Suprapubic skin (tissue), 4 donors: ENCODE measurements at places on chromosomes 5 and 9. TPM values are rescaled to one million over a fixed set of nuclear protein-coding genes. Genes with fewer than 3 reads are reported as not detected.

- H3K27ac ChIP-seq, result no peak overlapping the region
- DNase-seq, result no peak
- H3K4me3 ChIP-seq, result no peak overlapping the region
- H3K4me1 ChIP-seq, result no peaks in the 10 kb centered on the region
- H3K27me3 ChIP-seq, result no peaks in the 10 kb centered on the region
- H3K36me3 ChIP-seq, result peaks cover 65% of the 10 kb centered on the region
Observed at GRCh38 chr9:97321251-97321650, 13.8 kb downstream of the CCDC180 start.

STOM gene
- total RNA-seq, result 192 TPM

DNA sequence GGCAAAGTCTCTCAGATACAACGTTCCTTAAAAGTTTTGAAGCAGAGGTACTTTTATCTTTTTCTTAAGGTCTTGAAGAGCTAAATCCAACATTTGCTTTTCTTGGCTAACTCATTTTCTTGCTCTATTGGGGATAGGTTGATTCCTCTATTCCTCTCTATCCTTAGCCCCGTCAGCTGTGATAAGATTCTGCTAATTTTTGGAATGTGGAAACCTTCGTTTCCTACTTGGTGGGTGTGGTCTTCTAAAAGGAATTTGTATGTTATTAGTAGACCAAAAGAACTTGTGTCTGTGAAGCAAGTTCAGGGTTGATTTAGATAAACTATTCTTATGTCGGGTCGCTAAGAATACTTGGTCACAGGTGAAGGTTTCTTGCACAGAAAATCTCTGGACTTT, 308.6 kb downstream of the ADAMTS6 start:
- no peak overlapping the region for H3K27ac ChIP-seq
- H3K36me3 ChIP-seq, result no peaks in the 10 kb centered on the region
- no peaks in the 10 kb centered on the region for H3K4me1 ChIP-seq
- no peak overlapping the region for H3K4me3 ChIP-seq
- no peak for DNase-seq

GRCh38 chr5:172288465-172288864, 4.9 kb upstream of the UBTD2 start:
- H3K4me3 ChIP-seq, result no peak overlapping the region
- DNase-seq, result no peak
- H3K4me1 ChIP-seq, result peaks cover 16% of the 10 kb centered on the region

PCDHGA12 gene
- 6.5 TPM for total RNA-seq

CARD6 gene
- 8.7 TPM for total RNA-seq

LHX6 gene
- 3.5 TPM for total RNA-seq

KIF4B gene
- total RNA-seq, result not detected

PCDHGA7 gene
- 2.7 TPM for total RNA-seq

GRCh38 chr9:89374176-89374575, 55.9 kb downstream of the SECISBP2 start:
- H3K36me3 ChIP-seq, result peaks cover 18% of the 10 kb centered on the region
- DNase-seq, result no peak
- H3K27ac ChIP-seq, result no peak overlapping the region
- H3K4me1 ChIP-seq, result peaks cover 3% of the 10 kb centered on the region
- no peaks in the 10 kb centered on the region for H3K27me3 ChIP-seq

- no peak for DNase-seq
- H3K4me1 ChIP-seq, result no peaks in the 10 kb centered on the region
- no peaks in the 10 kb centered on the region for H3K27me3 ChIP-seq
- H3K27ac ChIP-seq, result no peak overlapping the region
- no peak overlapping the region for H3K4me3 ChIP-seq
Observed at GRCh38 chr5:37532976-37533740, 154.0 kb downstream of the WDR70 start.

DDX31 gene
- total RNA-seq, result 18.6 TPM

- no peaks in the 10 kb centered on the region for H3K36me3 ChIP-seq
- H3K4me3 ChIP-seq, result no peak overlapping the region
- DNase-seq, result no peak
Observed at GRCh38 chr5:22372826-22373660, 480.1 kb downstream of the CDH12 start.

- H3K27me3 ChIP-seq, result no peaks in the 10 kb centered on the region
- H3K4me1 ChIP-seq, result no peaks in the 10 kb centered on the region
- DNase-seq, result no peak
Observed at GRCh38 chr9:88319936-88320747, 68.1 kb upstream of the SPIN1 start.

DNA sequence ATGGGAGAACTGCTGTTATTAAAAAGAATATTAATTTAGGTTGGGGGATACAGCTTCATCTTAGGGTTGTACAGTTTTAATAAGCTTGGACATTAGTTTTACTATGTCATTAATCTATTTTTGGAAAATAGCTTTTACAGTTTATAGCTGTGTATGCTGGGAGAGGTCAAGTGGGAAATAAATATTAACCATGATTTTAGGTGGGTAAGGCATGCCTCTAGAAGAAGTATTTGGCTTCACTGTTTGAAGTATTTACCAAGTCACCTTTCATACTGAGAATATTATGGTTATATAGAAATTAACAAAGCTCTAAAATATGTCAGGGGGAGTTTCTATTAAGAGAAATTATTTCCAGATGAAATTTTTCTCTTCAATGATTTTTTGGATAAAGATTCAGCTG, 5.2 kb downstream of the C5orf22 start:
- DNase-seq, result no peak
- H3K36me3 ChIP-seq, result peaks cover 69% of the 10 kb centered on the region

DIAPH1 gene
- 95.8 TPM for total RNA-seq

DNA sequence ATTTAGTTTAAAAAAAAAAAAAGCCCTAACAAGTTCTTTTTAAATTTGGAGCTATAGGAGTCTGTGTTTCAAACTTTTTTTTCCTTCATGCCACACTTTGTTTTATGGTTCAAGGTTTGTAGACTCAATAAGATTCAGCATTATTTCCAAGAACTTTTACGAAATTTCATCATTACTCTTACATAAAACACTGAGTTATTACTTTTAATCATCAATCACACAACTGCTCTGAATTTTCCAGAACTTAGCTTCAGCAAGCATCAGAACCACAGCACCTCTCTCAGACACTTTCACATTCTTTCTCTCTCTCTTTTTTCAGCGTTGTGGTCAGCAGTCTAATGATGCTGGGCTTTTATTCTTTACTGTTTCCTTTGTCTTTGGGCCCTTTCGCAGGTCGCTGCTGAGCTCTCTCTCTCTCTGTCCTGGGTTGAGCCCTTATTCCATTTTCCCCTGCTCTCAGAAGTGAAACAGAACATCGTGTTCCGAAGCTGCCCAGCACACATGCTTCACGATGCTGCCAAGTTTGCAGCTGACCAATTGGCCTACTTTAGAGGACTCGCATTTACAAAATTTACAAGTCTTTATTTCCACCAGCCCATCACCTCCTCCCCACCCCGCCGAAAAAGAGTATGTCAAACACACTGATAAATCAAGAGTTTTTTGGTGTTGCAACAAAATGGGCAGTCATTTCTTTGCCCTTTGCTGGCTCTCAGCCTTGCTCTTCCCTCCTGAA, 44.6 kb upstream of the PIK3R1 start:
- no peaks in the 10 kb centered on the region for H3K27me3 ChIP-seq
- H3K4me3 ChIP-seq, result no peak overlapping the region

CYLC2 gene
- total RNA-seq, result not detected

DNA sequence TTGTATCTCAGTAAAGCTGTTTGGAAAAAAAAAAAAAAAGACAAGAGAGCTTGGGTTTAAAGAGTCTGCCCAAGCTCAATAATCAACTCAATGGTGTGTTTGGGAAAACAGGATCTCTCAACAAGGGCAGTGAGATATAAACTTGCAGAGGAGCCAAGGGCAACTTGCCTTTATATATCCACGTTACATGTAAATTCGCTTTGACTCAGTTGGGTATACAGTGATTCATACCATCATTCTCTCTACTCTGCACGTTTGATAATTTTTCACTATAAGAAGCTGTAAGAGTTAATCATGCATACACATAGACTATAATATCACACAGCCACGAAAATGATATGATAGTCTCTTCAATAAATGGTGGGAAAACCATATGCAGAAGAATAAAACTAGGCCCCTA, 24.9 kb downstream of the ADAM19 start:
- no peak overlapping the region for H3K4me3 ChIP-seq
- no peak overlapping the region for H3K27ac ChIP-seq

- H3K4me1 ChIP-seq, result peaks cover 6% of the 10 kb centered on the region
- H3K4me3 ChIP-seq, result no peak overlapping the region
- peaks cover 9% of the 10 kb centered on the region for H3K27me3 ChIP-seq
- no peaks in the 10 kb centered on the region for H3K36me3 ChIP-seq
Observed at GRCh38 chr5:7844901-7845300, 6.0 kb downstream of the CFAP90 start.

DNA sequence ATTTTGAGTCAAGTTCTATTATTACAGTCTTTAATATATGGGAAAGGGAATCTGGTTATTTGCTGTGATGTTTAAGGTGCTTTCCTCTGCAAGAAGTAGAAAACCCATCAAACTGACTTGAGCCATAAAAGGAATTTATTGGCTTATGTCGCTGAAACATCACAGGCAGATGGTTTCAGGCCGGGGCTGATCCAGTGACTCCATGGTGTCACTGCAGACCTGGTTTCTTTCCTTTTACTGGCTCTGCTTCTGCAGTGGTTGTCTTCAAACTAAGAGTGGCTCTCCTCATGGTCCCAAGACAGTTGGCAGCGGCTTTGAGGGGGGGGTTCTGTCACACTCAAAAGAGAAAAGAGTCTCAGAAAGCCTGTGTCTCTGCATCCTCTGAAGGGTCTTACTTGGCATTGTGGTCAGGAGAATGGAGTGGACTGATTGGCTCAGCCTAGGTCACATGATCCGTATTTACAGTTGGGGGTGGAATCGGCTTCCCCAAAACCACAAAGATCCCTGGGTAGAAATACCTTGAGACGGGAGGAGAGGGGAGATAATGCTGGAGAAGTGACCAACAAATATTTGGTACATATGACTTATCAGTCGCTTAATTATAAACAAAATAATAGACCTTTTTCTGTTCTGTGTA, 106.3 kb downstream of the DAPK1 start:
- no peak overlapping the region for H3K27ac ChIP-seq
- no peak overlapping the region for H3K4me3 ChIP-seq
- peaks cover 9% of the 10 kb centered on the region for H3K4me1 ChIP-seq
- peaks cover 7% of the 10 kb centered on the region for H3K36me3 ChIP-seq

DNA sequence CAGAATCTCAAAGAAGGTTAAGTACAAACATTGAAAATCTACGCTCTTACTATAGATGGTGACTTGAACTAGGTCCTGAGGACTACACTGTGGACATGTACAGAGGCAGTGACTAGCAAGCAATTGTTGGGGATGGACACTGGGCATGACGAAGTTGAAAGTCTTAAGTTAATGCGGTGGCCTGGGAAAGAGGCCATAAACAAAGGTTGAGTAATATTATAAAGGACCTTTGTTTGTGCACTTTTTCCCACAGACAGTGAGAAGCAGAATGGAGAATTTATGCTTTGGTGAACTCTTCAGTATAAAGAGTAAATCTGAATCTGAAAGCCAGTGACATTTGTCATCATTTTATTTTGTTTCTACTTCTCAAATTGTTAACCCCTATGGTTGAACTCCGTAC, 15.3 kb downstream of the ALDH1A1 start:
- no peaks in the 10 kb centered on the region for H3K36me3 ChIP-seq
- no peaks in the 10 kb centered on the region for H3K27me3 ChIP-seq

DNA sequence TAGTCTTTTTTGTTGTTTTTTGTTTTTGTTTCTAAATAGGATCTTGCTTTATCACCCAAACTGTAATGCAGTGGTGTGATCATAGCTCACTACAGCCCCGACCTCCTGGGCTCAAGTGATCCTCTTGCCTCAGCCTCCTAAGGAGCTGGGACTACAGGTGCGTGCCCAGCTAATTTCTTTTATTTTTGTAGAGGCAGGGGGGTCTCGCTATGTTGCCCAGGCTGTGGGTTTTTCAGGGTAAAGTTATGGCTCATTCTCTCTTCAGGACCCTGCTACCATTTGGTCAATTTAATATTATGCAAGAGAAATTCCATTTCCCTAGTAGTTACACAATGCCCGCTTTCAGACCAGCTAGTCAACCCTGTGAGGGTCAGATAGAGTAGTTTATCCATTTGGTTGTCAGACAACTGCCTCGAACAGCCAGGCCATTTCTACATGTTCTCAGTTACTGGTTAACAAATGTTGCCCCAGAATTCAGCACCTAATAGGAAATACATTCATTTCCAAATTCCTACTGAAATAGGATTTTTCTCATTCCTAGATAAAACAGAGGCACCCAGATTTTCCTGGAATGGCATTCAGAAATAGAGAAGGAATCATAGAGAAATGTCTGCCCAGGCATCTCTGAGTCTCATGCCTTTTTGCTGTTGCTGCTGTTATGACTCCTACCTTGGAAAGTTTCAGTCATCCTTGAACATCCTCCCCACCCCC, 6.4 kb upstream of the GLIS3 start:
- H3K27ac ChIP-seq, result no peak overlapping the region
- no peaks in the 10 kb centered on the region for H3K4me1 ChIP-seq
- no peaks in the 10 kb centered on the region for H3K36me3 ChIP-seq
- H3K4me3 ChIP-seq, result no peak overlapping the region

DNA sequence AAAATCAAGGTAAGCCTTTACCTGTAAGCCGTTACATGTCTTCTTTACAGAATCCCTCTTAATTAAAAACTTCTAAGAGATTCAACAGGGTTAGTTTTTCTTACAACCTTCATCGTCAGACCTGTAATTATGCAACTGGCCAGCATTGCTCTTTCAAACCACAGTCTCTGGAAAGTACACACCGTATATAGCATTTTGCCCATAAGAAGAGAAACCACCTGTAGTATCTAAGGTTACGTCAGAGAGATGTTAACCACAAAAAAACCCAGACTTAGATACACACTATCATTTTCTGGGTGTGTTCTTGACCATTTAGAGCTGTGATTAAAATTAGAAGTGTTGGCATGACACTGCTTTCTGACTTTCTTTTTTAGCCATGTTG, 140.0 kb downstream of the MUSK start:
- no peak for DNase-seq
- H3K36me3 ChIP-seq, result no peaks in the 10 kb centered on the region
- no peak overlapping the region for H3K27ac ChIP-seq
- no peak overlapping the region for H3K4me3 ChIP-seq
